Esophagus muscularis mucosa (tissue), 4 donors: ENCODE measurements at places on chromosomes 2 and 18. TPM values are rescaled to one million over a fixed set of nuclear protein-coding genes. Genes with fewer than 3 reads are reported as not detected.

DNA sequence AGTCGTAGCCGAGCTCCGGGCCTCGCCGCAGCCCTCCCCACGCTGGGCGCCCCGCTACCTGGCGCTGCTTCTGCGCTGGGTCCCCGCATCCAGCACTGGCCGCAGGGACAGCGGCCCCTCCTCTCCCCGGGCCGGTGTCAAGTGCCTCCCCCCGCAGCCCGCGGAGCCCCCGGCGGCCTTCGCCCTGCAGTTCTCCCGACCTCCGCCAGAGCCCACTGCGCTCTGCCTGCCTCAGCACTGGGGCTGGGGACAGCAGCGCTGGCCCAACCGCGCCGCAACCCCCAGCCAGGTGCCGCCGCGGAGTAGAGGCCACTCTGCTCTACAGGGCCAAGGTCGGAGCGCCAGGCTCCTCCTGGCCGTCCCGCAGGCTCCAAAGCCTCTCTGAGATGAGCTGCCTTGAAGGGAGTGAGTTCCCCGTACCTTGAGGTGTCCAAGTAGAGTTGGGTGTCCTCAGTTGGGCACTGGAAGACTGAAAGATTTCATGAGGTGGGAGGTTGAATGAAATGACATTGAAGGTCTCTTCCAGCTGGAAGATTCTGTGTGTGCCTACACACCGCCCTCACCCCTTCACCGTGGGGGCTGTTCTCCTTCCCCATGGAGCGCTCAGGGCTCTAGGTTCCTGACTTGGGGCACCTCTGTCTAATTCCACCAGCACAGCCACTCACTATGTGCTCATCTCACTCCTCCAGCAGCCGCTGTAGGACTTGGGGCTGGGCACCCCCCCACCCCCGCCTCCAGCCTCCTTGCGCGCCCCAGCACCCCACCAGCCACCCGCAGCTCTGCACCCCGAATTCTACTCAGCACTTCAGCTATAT, 854 bp upstream of the DNMT3A start:
- no peak for DNase-seq

The POTEC gene
- total RNA-seq: not detected

The ACMSD gene
- total RNA-seq: not detected

DNA sequence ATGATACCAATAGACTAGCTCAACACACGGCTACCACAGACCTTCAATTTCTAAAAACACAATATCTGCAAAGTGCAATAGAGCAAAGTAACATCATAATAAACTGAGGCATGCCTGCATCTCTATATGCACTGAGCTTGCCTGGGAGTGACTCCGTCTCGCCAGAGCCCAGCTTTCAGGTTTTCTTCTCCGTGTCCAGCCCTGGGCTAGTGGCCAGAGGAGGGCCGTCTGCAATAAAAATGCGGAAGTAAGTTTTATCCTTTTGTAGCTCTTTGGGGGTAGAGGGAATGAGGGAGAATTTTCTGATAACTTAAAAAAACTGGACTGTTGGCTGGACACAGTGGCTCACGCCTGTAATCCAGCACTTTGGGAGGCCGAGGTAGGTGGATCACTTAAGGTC, 41.0 kb upstream of the GPR17 start:
- no peak for DNase-seq

The MERTK gene
- 19.9 TPM for total RNA-seq

DNA sequence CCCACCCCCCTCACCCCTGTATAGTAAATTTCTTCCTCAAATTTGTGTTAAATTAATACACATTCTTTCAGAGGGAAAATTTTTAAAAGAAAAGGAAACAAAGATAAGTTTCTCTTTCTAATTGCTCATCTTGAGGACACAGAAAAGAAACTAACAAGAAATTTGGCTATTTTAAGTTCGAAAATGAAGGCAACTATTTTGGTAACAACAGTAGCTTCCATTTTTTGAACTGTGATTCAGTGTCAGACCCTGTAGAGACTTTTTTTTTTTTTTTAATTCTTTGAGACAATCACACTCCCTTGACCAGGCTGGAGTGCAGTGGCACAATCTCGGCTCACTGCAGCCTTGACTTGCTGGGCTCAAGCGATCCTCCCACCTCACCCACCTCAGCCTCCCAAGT, 194.9 kb downstream of the SS18 start:
- no peak for DNase-seq

The C2orf81 gene
- 4.6 TPM for total RNA-seq

The SRD5A2 gene
- not detected for total RNA-seq

The TFPI gene
- total RNA-seq: 74.2 TPM

The KANSL1L gene
- 41.5 TPM for total RNA-seq

The FOXD4L1 gene
- total RNA-seq: 0.42 TPM

The TYMS gene
- 0.42 TPM for total RNA-seq
